ENCODE measurements at places on chromosomes 16 and 17.

DNA sequence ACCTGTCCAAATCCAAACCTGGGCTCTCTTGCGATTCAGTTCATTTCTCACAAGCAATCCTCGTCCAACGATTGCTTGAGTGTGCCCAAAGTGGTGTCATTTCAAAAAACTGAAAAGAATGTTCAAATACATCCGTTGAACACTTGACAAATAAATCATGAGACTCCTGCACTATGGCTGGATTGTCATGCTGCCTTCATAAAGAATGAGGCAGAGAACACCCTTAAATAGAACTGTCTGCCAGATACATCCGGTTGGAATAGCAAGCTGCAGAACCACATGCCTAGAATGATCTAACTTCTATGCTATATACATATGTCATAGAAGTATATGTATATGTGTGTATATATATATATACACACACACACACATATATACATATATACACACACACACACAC lies 55.4 kb upstream of the HAPSTR1 start:
- H3K27ac ChIP-seq: no peak overlapping the region
- H3K36me3 ChIP-seq: no peaks in the 10 kb centered on the region

DNA sequence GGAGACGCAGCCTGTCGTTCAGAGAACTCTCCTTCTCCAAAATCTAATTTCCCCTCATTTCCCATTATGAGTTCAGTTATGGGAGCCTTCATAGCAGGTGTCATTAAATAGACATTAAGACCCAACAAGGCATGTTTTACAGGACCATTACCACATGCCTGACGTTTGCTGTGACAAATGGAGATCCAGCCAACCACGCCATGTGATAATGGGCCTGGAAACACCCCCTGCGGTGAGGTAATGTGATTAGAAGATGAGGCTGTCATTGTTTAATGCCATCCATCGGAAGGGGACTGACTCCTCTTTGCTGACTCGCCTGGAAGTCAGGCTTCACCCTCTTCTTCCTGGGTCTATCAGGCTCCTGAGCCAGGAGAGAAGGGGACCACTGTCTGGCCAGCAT lies 76.9 kb downstream of the WSCD1 start:
- ATAC-seq: no peak
- H3K4me3 ChIP-seq: no peak overlapping the region
- peaks cover 23% of the 10 kb centered on the region for H3K27me3 ChIP-seq
- no peaks in the 10 kb centered on the region for H3K36me3 ChIP-seq

DNA sequence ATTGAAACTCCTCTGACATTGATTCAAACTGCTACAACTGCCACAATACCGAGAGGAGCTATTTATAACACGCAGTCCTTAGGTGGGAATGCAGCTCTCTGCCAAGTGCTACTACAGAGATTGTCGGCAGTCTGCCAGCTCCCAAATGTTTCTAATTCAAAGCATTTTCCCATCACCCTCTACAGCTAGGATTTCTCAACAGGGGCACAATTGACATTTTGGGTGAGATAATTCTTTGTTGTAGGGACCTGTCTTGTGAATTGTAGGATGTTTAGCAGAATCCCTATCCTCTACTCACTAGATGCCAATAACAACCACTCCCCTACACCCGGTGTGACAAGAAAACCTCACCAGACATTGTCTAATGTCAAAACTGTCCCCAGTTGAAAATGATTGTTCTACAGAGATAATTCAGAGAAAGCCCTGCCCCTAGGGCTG lies 7.8 kb upstream of the N4BP1 start:
- no peak overlapping the region for H3K4me3 ChIP-seq
- H3K27me3 ChIP-seq: no peaks in the 10 kb centered on the region
- ATAC-seq: no peak
- H3K4me1 ChIP-seq: peaks cover 10% of the 10 kb centered on the region

DNA sequence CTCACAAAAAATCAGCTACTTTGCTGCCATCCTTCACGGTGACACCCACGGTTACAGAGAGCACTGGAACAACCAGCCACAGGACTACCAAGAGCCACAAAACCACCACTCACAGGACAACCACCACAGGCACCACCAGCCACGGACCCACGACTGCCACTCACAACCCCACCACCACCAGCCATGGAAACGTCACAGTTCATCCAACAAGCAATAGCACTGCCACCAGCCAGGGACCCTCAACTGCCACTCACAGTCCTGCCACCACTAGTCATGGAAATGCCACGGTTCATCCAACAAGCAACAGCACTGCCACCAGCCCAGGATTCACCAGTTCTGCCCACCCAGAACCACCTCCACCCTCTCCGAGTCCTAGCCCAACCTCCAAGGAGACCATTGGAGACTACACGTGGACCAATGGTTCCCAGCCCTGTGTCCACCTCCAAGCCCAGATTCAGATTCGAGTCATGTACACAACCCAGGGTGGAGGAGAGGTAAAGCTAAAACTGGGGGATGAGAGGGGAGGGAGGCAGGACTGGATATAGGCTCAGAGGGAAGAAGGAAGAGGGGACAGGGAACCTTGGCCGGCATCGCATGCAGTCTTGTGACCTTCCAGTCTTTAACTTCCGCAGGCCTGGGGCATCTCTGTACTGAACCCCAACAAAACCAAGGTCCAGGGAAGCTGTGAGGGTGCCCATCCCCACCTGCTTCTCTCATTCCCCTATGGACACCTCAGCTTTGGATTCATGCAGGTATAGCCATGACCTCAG lies 581 bp downstream of the CD68 start:
- peaks cover 44% of the 10 kb centered on the region for H3K4me1 ChIP-seq
- ATAC-seq: peak; percentile 3
- peak overlapping the region; percentile 96 for H3K4me3 ChIP-seq
- peaks cover 88% of the 10 kb centered on the region for H3K36me3 ChIP-seq
- H3K27ac ChIP-seq: peak overlapping the region; percentile 95

DNA sequence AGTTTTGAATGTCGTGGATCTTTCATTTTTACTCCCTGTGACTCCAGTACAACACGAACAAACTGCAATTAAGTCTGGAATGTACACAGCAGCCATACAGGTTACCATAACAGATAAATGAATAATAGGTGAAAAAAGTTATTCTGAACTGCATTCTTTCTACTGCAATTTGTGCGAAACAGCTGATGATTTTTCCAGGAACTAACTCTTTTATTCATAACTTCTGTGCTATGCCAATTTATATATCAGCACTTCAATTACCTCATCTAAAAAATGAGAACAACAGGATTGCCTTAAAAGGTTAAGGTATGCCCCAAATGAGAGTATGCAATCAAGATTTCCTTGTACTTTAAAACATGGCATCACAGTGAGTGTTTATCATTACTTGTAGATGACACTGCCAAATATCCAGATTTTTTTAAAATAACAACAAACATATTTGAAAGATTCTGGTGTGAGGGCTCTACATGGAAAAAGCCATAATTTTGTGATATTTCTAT lies 238.9 kb downstream of the CDH8 start:
- no peak overlapping the region for H3K27ac ChIP-seq
- H3K4me1 ChIP-seq: no peaks in the 10 kb centered on the region
- no peaks in the 10 kb centered on the region for H3K27me3 ChIP-seq
- no peak for ATAC-seq
- H3K4me3 ChIP-seq: no peak overlapping the region
- H3K36me3 ChIP-seq: no peaks in the 10 kb centered on the region

DNA sequence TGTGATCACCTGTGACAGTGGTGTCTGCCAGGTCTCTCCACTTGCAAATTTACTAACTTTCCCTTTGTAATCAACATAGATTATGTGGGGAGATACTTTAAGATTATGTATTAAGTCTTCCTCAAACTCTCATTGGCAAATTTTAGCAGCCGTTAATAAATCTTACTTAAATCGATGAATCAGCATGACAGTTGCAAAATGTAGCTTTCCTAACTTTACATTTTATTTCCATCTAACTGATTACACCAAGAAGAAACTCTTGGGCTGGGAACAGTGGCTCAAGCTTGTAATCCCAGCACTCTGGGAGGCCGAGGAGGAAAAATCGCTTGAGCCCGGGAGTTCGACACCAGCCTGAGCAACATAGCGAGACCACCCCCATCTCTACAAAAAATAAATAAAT lies 23.3 kb upstream of the CPNE2 start:
- ATAC-seq: no peak
- peaks cover 26% of the 10 kb centered on the region for H3K4me1 ChIP-seq
- H3K27ac ChIP-seq: peak overlapping the region; percentile 6
- peaks cover 81% of the 10 kb centered on the region for H3K36me3 ChIP-seq
- no peak overlapping the region for H3K4me3 ChIP-seq

DNA sequence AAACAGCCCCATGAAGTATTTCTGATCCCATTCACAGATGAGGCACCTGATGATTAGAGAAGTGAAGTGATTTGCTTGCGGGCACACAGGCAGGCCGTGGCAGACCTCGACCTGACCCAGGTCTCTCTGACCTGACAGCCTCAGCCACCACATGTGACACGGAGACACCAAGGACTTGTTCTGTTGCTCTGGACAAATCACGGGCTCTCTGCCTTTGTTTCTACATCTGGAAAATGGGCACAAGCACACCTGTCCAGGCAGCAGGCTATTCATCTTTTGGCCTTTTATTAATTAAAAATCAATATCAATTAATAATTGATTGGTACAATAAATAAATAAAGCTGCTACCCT lies 3.4 kb downstream of the MAP3K14 start:
- ATAC-seq: no peak
- peak overlapping the region; percentile 93 for H3K4me3 ChIP-seq
- peaks cover 46% of the 10 kb centered on the region for H3K4me1 ChIP-seq
- no peaks in the 10 kb centered on the region for H3K27me3 ChIP-seq

GRCh38 chr16:51225878-51226277 lies 74.8 kb upstream of the SALL1 start:
- no peak for ATAC-seq
- H3K27me3 ChIP-seq: no peaks in the 10 kb centered on the region
- no peak overlapping the region for H3K4me3 ChIP-seq
- no peaks in the 10 kb centered on the region for H3K4me1 ChIP-seq
- no peak overlapping the region for H3K27ac ChIP-seq

GRCh38 chr17:46890638-46891037 lies 32.3 kb upstream of the GOSR2 start:
- H3K36me3 ChIP-seq: no peaks in the 10 kb centered on the region
- no peaks in the 10 kb centered on the region for H3K4me1 ChIP-seq
- ATAC-seq: no peak
- peaks cover 15% of the 10 kb centered on the region for H3K27me3 ChIP-seq
- no peak overlapping the region for H3K27ac ChIP-seq

GRCh38 chr17:67569015-67569451 lies 148.7 kb upstream of the NOL11 start:
- peak overlapping the region; percentile 65 for H3K27ac ChIP-seq
- peaks cover 11% of the 10 kb centered on the region for H3K36me3 ChIP-seq
- no peak overlapping the region for H3K4me3 ChIP-seq
- H3K4me1 ChIP-seq: peaks cover 11% of the 10 kb centered on the region
- no peak for ATAC-seq

- ATAC-seq: no peak
- peaks cover 19% of the 10 kb centered on the region for H3K4me1 ChIP-seq
- no peaks in the 10 kb centered on the region for H3K27me3 ChIP-seq
- peaks cover 66% of the 10 kb centered on the region for H3K36me3 ChIP-seq
- H3K4me3 ChIP-seq: no peak overlapping the region
Observed at GRCh38 chr17:64006361-64007088, 8.4 kb downstream of the PRR29 start.

DNA sequence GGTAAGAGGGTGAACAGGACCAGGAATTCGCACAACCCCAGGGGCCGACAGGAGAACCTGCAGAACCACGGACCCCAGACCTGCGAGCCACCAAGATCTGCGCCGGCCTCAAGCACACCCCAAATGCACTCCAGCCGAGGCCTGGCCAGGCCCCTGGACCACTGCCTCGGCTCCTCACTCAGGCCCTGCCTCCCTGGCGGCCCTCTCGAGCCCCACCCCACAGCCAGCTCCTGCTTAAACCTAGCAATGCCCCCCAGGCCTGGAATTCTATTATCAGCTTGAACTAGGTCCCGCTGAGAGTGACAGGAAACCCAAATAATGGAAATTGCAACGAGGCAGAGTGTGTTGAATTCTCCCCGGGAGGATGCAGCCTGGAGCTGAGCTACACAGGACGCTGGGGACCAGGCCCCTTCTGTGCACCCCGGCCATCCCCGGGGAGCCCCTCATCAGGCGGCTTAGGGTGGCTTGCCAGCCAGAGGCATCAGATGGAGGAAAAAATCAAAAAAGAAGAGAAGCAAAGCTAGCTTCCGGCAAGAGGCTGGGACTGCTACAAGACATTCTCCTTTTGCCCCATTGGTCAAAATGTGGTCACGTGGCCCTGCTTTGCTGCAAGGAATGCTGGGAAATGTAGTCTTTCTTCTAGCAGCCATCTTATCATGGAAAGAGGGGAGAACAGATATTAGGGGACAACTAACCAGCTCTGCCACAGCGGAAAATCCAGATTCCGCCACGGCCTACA lies 2.4 kb upstream of the ENPP7 start:
- no peaks in the 10 kb centered on the region for H3K27me3 ChIP-seq
- H3K4me1 ChIP-seq: peaks cover 13% of the 10 kb centered on the region
- peak overlapping the region; percentile 66 for H3K4me3 ChIP-seq
- H3K27ac ChIP-seq: peak overlapping the region; percentile 78

DNA sequence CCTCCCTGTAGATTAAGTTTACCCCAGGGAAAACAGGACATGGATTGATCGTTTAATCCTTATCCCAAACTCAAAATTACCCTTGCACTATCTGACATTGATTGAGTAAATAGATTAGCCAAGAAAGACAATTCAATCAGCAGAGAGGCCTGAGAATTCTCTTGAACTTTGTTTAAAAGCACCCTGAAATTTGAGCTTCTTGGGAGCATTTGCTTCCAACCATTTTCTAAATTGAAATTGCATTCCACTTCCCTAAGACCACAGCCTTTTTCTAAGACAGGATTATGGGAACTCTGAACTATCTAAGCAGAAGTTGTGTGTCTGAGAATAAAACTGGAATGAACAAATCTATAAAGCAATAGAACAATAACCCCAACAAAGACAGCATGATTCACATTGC lies 76.6 kb upstream of the TNRC6A start:
- no peak for ATAC-seq
- H3K27ac ChIP-seq: no peak overlapping the region
- no peaks in the 10 kb centered on the region for H3K36me3 ChIP-seq
- H3K4me1 ChIP-seq: no peaks in the 10 kb centered on the region
- H3K27me3 ChIP-seq: no peaks in the 10 kb centered on the region

DNA sequence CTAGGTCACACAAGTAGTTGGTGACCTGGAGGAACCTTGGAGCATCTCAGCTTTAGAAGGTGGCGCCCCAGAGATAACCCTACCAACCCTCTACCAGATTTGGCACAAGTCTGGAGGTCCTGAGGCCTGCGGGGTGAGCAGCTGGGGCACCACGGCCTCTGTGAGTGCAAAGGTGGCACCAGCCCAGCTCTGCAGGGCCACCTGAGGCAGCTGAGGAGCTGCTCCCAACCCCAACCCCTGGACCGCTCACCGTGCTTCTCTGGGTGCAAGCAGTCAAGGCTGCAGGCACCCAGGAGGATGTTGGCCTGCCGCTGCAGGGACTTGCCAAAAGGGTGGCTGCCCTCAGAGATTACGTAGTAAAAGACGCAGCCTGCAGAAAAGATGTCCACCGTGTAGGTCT lies 28.4 kb upstream of the ICAM2 start:
- H3K4me1 ChIP-seq: peaks cover 23% of the 10 kb centered on the region
- H3K27ac ChIP-seq: no peak overlapping the region
- ATAC-seq: no peak
- no peaks in the 10 kb centered on the region for H3K27me3 ChIP-seq
